ENCODE measurements at places on chromosomes 12 and 14. TPM values are rescaled to one million over a fixed set of nuclear protein-coding genes. Genes with fewer than 3 reads are reported as not detected.
A peak's percentile ranks its signal among the peaks of the same experiment; 100 is the strongest.

Gene EML5
- total RNA-seq = 1.8 TPM

Gene NID2
- 0.84 TPM for total RNA-seq

- peaks cover 4% of the 10 kb centered on the region for H3K27me3 ChIP-seq
- H3K4me3 ChIP-seq = no peak overlapping the region
- no peaks in the 10 kb centered on the region for H3K36me3 ChIP-seq
- H3K27ac ChIP-seq = no peak overlapping the region
- DNase-seq = no peak
Observed at GRCh38 chr12:108989376-108989775, 31.5 kb downstream of the SVOP start.

DNA sequence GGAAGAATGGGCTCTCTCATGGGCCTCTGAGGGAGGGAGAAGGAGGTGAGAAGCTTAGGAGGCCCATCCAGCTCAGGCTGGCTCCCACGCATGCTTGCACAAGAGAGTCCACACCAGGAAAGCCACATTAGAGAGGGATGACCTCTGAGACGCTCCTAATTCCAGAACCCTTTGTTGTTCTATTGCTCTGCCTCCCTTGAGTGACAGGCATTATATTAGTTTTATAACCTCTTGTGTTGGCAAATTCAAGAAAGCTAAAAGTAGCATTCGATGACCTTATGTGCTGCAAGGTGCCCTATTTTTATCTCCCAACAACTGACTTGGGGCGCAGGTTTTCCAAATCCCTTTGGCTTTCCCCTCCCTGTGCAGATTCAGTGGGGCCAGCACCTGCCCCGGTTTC is 190.1 kb downstream of the KSR2 start:
- no peak overlapping the region for H3K27ac ChIP-seq
- H3K36me3 ChIP-seq = no peaks in the 10 kb centered on the region
- H3K27me3 ChIP-seq = no peaks in the 10 kb centered on the region
- no peaks in the 10 kb centered on the region for H3K4me1 ChIP-seq

Gene OR6S1
- total RNA-seq = not detected

- H3K36me3 ChIP-seq = no peaks in the 10 kb centered on the region
- no peaks in the 10 kb centered on the region for H3K27me3 ChIP-seq
- DNase-seq = no peak
- H3K4me1 ChIP-seq = no peaks in the 10 kb centered on the region
Observed at GRCh38 chr12:21773806-21774205, 700 bp downstream of the KCNJ8 start.

Gene ANKRD33
- not detected for total RNA-seq

DNA sequence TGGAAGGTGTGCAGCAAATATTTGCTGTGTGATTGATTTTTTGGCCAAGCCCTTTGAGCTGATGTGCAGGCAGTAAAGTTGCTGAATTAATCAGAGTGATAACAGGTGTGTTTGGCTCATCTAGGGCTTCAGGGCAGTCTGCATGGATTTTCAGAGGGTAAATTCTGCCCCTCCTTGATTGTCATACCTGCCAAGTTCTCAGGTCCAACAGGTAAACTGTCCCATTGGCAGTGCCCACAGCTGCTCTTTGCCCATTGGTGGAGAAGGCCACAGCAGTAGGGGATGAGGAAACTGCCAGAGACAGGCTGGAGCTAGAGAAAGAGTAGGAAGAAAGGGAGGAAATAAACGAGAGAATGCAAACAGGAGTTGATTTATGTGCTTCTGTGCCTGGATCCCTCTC is 33.6 kb downstream of the TEP1 start:
- H3K36me3 ChIP-seq = peaks cover 36% of the 10 kb centered on the region
- no peaks in the 10 kb centered on the region for H3K4me1 ChIP-seq
- H3K27me3 ChIP-seq = no peaks in the 10 kb centered on the region

DNA sequence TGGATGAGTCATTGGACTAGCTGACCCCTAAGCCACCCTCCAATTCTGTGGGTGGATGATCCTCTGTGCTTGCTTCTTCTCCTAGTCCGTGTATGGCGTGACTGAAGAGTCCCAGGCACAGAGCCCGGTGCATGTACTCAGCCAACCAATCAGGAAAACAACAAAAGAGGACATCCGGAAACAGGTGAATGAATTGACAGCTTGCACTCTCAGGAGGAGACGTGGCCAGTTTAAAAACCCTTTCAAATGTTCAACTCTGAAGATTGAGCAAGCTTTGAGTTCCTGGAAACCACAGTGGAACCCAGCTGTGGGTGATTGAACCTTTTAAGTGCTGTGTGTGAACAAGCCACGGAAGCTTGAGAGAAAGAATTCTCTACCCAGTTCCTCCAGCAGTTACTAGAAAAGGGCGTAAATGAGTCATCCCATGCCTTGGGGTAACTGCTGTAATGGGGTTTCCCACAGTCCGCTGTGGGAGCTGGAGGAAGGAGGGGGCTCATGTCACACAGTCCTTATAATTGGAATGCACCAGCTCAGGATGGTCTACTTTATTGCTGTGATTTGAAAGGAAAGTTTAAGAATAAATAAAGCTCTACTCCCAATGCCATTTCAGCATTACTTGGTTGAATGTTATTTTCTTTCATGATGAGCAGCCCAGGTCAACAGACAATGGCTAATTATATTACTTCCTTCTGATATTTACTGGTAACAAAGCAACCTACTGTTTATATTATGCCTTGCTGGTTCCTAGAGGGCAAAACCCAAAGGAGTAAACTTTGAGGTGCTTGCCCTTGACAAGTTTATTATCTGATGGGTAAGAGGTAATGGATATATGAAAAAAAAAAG is 417.0 kb downstream of the DPF3 start:
- H3K36me3 ChIP-seq = no peaks in the 10 kb centered on the region
- peak; percentile 76 for DNase-seq
- H3K27ac ChIP-seq = peak overlapping the region; percentile 53

Gene VWF
- total RNA-seq = 0.57 TPM

- no peak overlapping the region for H3K4me3 ChIP-seq
- no peaks in the 10 kb centered on the region for H3K36me3 ChIP-seq
- H3K27ac ChIP-seq = no peak overlapping the region
- DNase-seq = no peak
Observed at GRCh38 chr12:66755727-66756395, 77.0 kb upstream of the GRIP1 start.

- DNase-seq = no peak
- no peak overlapping the region for H3K27ac ChIP-seq
- H3K36me3 ChIP-seq = no peaks in the 10 kb centered on the region
- H3K4me1 ChIP-seq = no peaks in the 10 kb centered on the region
- no peak overlapping the region for H3K4me3 ChIP-seq
Observed at GRCh38 chr12:127716166-127716565, 550.8 kb upstream of the TMEM132C start.

Gene OLR1
- 0.12 TPM for total RNA-seq

Gene HOXC12
- total RNA-seq = not detected

Gene LRTM2
- 0.07 TPM for total RNA-seq

DNA sequence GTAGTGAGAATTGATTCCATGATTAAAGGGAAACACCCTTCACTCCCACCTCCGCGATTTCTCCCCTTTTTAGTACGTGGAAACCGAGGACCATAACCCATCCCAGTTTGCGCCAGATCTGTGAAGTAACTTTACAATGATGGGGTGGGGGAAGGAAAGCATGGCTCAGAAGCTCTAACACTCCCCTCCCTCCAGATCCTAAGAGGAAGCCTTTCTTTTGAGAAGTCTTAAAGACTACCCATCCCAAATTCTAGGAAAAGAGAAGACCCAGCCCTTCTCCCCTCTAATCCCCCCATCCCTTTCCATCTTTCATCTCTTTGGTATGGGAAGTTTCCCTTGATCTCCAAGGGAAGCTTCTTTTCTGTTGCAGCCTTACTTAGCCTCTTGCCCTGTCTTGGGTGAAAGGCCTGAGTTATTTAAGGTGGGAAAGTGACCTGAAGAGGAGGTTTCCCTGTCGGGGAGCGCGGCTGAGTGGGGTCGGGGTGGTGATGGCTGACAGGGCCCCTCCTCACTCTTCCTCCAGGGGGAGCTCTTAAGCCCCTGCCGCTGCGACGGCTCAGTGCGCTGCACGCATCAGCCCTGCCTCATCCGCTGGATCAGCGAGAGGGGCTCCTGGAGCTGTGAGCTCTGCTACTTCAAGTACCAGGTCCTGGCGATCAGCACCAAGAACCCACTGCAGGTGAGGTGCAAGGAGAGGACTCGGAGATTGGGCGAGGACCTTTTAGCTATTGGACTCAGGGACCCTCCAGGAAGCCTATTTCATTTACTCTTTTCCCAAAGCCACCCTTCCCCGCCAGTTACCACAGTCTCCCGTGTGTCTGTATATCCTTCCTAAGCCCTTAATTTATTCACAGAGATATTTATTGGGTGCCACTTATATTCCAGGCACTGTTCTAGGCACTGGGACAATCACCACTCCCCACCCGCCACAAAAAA is 1.8 kb downstream of the MARCHF9 start:
- DNase-seq = no peak
- no peaks in the 10 kb centered on the region for H3K36me3 ChIP-seq
- no peak overlapping the region for H3K27ac ChIP-seq

DNA sequence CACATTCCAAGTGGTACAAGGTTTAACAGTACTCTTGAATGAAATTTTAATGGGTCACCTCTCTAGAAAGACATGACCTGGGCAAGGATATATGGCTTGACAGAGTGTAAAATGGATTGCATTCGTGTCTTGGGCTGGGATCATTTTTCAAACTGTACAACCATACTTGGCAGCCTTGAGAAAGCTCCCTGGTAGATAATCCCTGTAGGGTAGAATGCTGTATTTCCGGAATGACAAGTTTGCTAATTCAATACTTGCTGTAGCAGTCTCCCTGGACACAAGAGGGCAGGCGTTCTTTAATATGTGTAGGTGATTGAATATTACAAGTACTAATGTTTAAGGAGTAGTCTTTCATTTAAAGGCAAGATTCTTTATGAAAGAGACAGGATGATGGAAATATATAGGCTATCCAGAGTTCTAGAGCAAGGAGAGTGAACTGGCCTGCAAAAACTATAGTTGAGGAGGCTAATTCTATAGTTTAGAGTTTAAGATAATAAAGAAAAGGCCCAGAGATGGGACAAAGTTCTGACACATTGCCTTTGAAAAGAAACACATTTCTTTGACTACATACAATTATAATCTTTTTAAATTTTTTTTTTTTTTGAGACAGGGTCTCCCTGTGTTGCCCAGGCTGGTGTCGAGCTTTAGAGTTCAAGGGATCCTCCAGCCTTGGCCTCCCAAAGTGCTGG is 53.4 kb downstream of the PLBD1 start:
- no peaks in the 10 kb centered on the region for H3K36me3 ChIP-seq
- no peaks in the 10 kb centered on the region for H3K27me3 ChIP-seq

GRCh38 chr14:88048351-88048750 is 43.4 kb downstream of the GPR65 start:
- H3K4me3 ChIP-seq = no peak overlapping the region
- H3K27me3 ChIP-seq = no peaks in the 10 kb centered on the region
- H3K36me3 ChIP-seq = no peaks in the 10 kb centered on the region
- H3K27ac ChIP-seq = no peak overlapping the region
- DNase-seq = no peak
- H3K4me1 ChIP-seq = no peaks in the 10 kb centered on the region

Gene CD4
- 0.42 TPM for total RNA-seq

All from HCT116 (cell line).